ENCODE measurements at places on chromosomes 5 and 9.

- no peak for DNase-seq
Measured at GRCh38 chr9:85727500-85727899, 14.3 kb downstream of the AGTPBP1 start.

DNA sequence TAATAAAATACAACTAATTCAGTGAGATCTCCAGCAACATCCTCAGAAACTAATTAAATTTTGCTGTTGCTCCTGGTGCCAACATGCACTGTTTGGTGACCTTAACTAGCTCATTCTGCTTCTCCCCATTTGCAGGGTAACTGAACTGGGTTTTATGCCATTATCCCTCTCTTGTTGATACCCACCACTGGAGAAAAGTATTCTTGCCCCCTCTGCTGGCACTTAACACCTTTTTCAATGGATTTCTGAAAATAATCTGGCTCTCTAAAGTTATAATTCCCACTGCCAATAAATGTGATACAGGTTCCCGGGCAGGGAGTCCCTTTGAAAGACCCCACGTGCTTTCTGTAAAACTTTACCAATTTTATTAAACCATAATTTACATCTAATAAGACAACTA is 394.3 kb downstream of the OSTF1 start:
- no peak for DNase-seq

GRCh38 chr5:132406144-132406783 is 36.8 kb downstream of the SLC22A5 start:
- no peak for DNase-seq

GRCh38 chr5:129496421-129496820 is 36.3 kb downstream of the ADAMTS19 start:
- DNase-seq = no peak

DNA sequence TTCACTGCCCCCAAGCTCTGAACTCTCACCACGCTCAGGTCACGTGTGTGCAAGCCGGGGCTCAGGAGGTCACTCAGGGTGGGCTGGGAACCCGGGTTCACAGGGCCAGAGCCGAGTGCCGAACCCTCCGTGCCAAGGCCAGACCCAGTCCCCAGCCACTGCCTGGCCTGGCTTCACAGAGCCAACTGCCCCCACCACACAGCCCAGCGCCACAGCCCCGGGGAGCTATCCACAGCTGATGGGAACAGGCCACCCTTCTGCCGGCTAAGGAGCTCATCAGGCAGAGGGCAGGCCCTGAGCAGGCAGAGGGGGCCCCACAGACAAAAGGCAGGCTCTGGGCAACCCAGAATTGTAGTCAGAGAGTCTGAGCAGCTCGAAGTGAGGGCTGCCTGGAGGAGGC is 117.0 kb downstream of the VAV2 start:
- DNase-seq = no peak

GRCh38 chr9:123364241-123364824 is 8.3 kb downstream of the CRB2 start:
- no peak for DNase-seq

DNA sequence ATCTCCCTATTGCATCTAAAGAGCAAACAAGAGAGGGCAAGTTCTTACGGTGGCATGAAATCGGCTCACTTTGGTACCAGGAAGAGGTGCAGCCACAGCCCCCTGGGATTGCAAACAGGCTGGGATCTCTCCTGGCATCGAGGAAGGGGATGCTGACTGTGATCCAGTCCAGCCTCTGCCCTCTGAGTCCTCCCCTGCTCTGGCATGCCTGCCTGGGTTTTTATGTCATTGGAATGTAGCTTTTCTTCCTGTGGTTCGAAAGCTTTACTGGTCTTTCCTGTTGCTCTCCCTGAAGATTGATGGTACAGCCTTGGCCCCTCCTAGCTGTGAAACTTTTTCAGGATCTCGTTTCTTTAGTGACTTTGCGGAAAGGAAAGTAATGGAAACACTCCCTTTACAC is 6.6 kb downstream of the SLC46A2 start:
- DNase-seq = no peak

DNA sequence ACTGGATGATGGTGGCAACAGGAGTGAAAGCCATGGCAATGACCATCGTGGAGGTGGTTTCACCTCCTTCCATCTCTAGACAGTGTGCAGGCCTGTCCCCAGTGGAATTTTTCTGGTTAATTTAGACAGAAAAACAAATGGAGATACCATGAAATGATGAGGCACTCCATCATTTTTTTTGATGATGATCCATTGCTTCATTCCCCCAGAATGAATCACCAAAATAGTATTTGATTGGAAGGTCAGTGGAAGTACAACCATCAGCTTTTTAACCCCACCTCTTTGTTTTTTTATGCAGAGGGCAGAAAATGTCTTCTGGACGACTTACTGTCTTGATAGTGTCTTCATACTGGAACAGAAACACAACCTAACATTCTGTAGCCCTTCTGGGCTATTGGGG is 42.6 kb upstream of the ADRA1B start:
- DNase-seq = no peak

DNA sequence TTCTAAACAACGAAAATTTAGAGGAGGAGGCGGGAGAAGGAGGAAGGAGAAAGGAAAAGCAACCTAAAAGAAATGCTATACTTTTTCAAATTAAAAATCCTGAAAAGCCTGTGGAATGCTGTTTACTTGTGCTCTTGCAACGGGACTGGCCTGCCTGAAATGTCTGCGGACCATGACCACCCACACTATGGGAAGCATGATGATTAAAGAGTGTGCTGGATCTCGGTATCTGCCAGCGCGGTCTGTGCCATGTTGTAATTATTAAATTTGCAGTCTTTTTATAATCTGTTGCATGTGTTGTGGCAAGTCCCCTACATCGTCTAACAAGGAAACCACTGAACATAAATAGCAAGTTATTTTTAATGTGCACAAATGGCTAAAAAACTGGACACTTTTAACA is 111.4 kb downstream of the FANCC start:
- no peak for DNase-seq

DNA sequence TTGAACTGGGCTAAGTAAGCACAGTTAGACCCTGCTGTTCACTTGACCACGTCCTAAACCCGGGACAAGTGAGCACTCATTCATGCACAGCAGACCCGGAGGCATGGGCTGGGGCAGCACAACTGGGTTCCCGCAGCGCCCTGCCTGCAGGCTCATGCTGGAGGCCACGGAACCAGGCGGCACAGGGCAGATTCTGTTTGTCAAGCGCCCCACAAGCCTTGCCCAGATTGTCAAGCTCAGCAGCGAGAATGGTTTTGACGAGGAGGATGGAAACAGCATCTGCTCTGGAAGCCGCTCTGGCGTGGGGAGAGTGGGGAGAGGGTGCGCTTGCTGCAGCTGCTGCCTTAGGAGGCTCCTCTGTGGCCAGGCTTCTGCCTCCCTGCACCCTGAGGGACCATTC is 32.7 kb downstream of the PRRT1B start:
- no peak for DNase-seq

GRCh38 chr5:40801771-40802562 is 3.8 kb upstream of the PRKAA1 start:
- DNase-seq = no peak

DNA sequence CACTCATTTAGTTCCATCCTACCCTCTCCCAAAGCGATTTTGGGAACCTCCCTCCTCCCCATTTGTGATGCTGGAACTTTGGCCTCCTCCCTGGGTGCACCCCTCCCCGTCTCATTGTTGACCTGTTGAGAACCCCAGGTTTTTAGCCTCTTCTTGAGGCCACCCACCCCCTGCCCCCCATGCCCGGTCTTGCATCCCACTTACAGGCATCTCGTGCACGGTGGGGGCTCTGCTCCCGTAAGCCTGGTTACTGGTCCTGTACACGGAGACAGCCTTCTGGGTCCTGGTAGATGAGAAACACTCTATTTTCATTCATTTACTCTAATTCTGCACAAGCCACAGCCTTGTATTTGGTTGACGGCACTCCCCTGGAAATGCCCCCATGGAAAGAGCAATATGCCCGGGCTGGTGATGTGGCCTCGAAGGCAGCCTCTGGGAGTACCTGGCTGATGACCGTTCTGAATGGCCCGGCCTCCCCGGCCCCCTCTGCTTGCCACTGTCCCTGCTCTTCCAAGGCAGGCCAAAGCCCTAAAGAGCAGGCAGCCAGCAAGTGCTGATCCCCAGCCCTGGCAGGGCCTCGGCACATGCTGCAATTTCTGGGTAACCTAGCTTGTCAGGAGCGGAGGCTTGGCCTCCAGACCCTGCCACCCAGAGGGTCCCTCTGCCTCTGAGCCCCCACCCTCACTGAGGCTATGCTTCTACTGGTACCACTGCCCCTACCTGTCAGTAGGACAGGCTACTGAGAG is 1.9 kb upstream of the MRPS2 start:
- DNase-seq = no peak

DNA sequence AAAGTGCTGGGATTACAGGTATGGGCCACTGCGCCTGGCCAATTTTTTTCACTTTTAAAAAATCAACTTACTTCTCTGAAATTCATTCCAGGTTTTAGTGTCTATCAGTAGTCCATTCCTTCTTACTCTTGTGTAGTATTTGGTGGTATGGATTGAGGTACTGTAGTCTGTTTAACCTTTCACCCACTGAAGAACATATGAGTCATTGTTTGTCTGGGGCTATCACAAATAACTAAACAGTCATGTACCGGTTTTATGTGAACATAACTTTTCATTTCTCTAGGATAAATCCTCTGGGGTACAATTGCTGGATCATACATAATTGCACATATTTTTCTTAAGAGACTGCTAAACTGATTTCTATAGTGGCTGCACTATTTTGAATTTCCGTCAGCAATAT is 1188.0 kb upstream of the CDH9 start:
- DNase-seq = no peak

DNA sequence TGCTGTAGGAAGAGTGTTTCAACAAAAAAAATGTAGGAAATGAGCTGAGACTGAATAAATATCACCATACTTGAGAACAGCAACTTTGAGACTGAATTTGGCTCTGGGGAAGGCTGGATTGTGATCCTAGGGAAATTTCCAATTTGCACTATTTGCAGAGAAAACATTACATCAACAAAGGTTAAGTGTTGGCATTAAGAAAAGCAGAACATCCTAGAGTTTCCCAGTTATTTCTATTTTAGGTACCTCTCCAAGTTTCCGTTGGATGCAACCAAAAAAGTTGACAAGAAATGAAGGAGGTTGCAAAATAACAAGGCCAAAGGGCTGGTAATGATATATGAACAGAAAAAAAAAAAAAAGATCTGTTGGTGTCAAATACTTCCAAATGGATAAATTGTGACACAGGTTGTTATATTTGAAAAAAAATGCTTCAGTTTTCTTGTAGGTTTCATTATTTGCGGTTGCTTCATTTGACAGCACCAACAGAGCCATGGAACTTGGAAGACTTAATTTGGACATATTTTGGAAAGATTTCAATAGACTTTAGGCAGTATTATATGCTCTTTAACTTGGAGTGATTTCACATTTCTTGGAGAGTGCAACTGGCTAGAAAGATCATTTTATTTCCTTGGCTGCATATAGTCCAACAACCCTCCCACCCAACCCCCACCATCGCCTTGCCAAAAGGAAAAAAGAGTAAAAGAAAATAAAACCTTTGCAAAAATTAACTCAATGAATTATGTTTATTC is 230.8 kb downstream of the ZNF608 start:
- DNase-seq = no peak

- no peak for DNase-seq
Measured at GRCh38 chr9:103942651-103943050, 151.5 kb upstream of the SMC2 start.

GRCh38 chr9:127386249-127386648 is 10.7 kb upstream of the SLC2A8 start:
- no peak for DNase-seq

DNA sequence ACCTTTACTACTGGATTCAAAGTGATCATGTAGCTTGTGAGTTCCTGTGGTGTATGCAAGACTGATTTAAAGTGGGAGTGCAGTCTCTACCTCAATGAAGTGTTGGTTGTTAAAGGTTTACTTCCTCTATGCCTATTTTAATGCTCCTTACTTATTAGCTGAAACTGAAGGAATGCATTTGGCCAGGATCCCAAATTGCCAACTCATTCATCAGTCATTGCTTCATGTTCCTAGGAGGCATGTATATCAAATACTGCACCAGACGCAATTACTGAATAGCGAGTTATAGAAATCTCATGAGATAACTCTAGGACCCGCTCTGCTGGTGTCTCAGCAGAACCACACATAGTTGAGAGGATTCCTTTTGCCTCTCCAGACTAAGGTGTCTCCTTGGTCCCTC is 143.0 kb upstream of the RPS23 start:
- DNase-seq = no peak

GRCh38 chr9:114745108-114745848 is 60.6 kb downstream of the TNFSF15 start:
- no peak for DNase-seq

DNA sequence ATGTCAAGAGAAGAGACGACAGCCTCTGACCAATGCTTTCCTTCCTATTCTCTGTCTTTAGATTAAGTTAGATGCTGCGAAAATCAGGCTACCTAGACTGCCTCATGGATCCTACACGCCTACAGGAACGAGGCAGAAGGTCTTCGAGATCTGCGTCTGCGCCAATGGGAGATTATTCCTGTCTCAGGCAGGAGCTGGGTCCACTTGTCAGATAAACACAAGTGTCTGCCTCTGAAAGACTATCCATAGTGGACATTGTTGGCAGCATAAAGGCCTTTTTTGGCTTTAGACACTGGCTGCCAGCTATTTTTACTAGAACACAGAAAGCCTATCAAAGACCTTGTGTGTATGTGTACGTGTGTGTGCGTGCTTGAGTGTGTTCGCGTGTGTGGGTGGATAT is 90.9 kb upstream of the PPP1R2B start:
- DNase-seq = no peak

DNA sequence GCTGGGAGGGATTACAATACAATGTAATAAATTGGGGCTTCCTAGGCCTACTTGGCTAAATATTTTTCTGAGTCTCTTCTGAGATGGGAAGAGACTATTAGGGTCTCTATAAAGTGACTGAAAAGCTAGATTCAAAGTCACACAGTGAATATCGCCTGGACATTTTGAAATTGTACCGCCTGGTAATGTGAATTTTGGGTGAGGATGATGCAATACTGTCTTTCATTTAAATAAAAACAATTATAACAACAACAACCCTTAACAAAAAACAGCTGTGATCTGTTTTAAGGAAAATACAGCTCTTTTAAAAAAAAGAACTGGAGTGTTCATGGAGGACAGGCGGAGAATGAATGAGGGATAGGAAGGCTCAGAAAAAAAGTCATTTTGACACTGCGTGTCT is 615.0 kb downstream of the RAB3C start:
- DNase-seq = no peak

- no peak for DNase-seq
Measured at GRCh38 chr9:113570749-113571711, 107.5 kb downstream of the RGS3 start.

DNA sequence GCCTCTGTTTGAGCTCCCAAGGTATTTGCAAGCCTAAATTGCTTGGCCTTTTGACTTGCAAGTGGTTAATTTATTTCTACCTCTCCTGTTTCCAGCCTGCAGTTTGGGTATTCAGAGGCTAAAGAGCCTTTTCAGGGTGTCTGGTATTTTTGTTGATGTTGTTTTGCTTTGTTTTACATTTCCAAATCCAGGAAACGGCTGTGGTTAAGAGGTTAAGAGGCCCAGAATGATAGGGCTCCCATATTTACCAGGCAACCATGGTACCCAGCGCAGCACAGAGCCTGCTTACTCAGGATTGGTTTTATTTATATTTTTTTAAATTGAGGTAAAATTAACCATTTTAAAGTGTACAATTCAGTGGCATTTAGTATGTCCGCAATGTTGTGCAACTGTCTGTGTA is 92.1 kb downstream of the PDZD2 start:
- no peak for DNase-seq

- no peak for DNase-seq
Measured at GRCh38 chr9:91374939-91375338, 13.2 kb upstream of the AUH start.

GRCh38 chr5:174844971-174845370 is 120.6 kb downstream of the MSX2 start:
- no peak for DNase-seq
